OCI-M1 (cell line): ENCODE measurements at places on chromosomes 4 and X.
A peak's percentile ranks its signal among the peaks of the same experiment; 100 is the strongest.

GRCh38 chrX:121407627-121408026 lies 360.2 kb downstream of the GLUD2 start:
- DNase-seq = no peak

- DNase-seq = no peak
These were observed 1212.5 kb upstream of the PRKX start for GRCh38 chrX:4925911-4926310.

- peak; percentile 78 for DNase-seq
These were observed 323.5 kb downstream of the PTTG2 start for GRCh38 chr4:38283724-38284123.

DNA sequence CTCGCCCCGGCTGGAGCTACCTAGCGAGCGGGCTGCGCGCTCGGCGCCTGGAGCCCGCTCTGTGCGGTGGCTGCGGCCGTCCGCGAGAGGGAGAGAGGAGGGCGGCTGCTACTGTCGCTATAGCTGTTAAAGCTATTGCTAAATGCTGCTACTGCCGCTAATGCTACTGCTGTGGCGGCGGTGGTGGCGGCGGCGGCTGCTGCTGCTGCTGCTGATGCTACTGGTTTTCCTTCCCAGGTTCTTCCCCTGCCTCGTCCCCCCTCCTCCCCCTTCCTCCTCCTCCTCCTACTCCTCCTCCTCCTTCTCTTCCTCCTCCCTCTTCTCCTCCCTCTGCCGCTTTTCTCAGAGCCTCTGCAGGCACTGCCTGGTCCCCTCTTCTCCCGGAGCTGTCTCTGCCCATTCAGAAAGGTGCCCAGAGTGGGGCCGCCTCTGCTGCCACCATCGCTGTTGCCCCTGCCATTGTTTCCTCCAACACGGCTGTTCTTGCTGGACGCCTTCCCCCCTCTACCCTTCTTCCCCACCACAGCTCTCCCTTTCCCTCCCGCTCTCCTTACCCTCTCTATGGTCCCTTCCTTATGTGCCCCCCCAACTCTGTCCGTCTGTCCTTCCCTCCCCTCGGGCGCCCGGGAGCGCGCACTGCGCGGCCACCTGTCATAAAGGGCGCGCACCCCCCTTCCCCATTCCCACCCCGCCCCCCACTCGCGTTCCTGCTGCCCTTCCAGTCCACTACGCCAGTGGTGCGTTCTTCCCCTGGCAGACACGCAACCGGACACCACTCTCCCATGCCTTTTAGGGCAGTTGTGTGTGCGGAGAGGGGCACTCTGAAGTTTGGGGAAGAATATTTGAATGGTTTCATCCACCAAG lies at the start of gene NEXMIF:
Gene NEXMIF, minus strand, starts transcription at position 228 of the 864 bp plus-strand sequence.
- no peak for DNase-seq

- DNase-seq = no peak
These were observed 767 bp upstream of the SMIM20 start for GRCh38 chr4:25913056-25913850.

DNA sequence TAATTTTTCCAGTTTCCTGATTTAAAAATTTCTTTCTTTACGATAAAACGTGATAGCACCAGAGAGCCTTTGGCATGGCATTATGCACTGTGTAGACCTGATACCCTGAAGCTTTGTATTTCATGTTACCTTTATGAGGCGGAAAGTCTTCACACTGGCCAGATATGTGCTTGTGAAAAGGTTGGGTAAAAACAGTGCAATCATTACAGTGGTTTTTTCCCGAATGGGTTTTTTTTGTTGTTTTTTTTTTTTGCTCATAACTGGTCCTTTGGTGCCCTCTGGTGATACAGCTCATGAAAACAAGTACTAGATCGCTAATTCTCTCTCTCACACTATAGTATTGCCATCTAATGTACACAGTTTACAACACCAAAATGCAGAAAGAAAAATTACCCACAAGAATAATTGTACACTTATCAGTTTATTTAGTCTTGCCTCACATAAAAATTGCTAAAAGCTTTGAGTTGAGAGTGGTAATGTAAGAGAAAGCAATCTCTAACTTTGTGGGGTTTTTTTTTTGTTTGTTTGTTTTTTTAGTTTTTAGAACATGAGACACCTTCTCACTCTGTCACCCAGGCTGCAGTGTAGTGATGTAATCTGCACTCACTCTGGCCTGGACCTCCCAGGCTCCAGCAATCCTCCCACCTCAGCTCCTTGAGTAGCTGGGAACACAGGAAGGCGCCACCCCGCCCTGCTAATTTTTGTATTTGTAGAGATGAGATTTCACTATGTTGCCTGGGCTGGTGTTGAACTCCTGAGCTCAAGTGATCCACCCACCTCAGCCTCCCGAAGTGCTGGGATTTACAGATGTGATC lies 21.3 kb downstream of the SPCS3 start:
- DNase-seq = peak; percentile 73
